Activated naive CD4-positive, alpha-beta T cell treated with anti-CD3 and anti-CD28 coated beads, Interleukin-2, amount 50 U/mL, for 16 hours (primary cell): ENCODE measurements at places on chromosomes 3 and 15.
A peak's percentile ranks its signal among the peaks of the same experiment; 100 is the strongest.

GRCh38 chr3:142925140-142925539 lies 36.3 kb upstream of the PCOLCE2 start:
- no peak for DNase-seq

DNA sequence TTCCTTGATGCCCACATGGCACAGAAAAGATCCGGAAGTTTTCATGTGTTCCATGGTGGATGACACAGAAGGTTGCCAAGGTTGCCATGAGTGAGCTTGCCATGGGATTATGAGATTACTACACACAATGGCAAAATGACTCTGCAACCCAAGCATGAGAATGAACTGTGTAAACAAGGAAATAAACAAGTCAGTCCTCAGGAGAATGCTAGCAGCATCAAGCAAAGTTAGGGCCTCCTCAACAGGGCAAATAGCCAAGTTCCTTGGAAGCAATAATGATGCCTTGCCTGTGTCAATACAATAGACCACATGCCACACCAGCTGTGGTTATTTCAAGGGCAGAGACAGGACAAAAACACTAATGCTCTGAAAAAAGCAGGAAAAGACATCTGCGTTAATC lies 41.8 kb downstream of the AQR start:
- DNase-seq: no peak

- DNase-seq: no peak
Measured at GRCh38 chr3:100631236-100631635, 21.8 kb downstream of the ADGRG7 start.

DNA sequence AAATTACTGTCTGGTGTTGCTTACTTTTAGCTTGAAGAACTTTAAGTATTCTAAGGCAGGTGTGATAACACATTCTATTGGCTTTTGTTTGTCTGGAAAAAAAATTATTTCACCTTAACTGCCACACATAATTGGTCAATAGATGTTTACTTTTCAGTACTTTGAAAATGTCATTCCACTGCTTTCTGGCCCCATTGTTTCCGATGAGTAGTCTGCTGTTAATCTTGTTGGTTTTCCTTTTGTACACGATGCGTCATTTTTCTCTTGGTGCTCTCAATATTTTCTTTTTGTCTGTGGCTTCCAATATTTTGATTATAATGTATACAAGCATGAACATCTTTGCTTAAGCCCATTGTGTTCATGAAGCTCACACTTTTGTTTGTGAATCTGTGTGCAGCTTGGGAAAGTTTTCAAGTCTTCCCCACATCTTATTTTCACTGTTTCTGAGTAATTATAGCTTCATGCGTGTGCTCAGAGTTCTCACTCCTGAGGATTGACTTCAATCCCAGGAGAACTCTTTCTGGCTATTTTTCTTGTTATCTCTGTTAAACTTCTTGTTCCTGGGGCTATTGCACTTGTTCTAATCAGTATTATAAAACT lies 664.7 kb downstream of the IGSF11 start:
- no peak for DNase-seq

DNA sequence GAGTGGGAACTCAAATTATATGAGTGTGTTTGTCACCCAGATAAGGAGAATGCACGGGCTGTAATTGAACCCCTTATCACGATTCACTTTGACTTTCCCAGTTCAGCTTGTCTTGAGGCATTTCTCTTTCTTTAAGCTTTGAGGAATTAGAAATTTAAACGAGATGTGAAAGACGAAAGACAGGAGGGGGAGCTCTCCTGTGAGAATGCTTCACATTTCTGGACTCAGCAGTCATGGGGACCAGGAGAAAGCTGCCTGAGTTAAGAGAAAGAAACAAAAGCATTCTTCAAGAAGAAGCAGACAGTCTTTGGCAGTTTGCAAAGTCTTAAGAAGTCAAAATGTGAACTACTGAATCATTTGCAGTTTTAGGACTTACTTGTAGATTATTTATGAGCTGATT lies 205.6 kb downstream of the NECTIN3 start:
- no peak for DNase-seq

DNA sequence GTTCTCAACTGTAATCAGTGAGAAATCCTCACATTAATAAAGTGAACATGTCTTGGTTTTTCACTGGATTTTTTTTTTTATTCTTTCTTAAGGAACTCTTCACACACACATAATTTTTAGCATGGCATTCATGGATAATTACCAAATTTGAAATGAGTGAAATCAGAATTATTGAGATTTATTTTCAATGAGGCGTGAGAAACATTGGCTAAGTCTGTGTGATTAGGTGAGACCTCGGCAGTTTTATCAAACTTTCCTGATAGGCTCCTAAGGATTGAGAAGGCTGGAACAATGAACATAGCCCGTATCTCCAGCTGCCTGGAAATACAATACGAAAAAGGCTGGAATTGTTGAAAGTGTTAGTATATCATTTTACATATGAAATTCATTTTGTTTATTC lies 35.5 kb downstream of the MDFIC2 start:
- DNase-seq: no peak

DNA sequence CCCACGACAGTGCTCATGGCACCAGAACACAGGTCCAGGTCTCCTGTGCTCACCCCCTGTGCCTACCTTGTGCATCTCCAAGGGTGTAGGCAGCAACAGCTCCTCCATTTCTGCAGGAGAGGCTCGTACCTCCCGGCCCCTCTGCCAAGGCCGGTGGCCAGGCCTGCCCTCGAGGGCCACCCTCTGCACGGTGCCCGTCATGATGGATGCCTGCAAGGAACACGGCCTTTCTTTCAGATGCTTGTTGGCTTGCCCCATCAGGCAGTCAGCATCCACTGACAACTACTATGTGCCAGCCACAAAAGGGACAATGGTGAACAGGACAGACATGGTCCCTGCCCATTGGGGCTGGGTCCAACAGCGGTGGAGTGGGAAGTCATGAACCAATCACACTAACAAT lies 43.8 kb downstream of the GRIP2 start:
- no peak for DNase-seq

GRCh38 chr3:143040261-143040879 lies 39.0 kb downstream of the U2SURP start:
- DNase-seq: no peak

- no peak for DNase-seq
Measured at GRCh38 chr15:57973534-57973933, 92.0 kb downstream of the ALDH1A2 start.

DNA sequence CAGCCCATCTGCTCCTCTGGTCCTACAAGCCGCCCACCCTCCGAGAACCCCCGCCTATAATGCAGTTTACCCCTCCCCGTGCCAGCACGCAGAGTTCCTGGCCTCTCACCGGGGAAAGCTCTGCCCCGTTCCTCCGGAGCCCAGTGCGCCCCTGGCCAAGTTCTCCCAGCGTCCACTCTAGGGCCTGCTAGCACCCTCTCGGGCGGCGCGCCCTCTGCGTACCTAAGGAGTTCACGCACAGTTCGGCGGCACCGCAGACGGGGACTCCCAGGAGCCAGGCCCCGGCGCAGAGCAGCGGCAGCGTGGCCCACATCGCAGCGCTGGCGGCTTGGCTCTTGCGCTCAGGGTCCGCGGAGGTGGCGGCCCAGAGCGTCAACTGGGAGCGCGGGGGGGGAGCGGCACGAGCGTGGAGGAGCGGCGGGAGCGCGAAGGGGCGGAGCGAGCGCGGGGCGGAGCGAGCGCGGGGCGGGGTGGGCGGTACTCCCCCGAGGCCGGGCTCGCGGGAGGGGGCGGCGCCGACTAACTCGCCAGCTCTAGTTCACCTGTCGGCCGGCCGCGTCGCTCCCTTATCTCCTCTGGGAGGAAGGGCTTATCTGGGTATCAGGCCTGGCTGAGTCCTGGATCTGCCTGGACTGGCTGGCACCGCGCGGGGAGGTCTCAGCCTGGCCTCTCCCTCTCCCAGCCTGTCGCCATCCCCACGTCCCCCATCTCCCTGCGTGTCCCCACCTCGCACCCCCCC lies at the start of gene CTSH:
Gene CTSH (minus strand): TSS at position 378 of the 739 bp plus-strand sequence. CDS start 65 bp downstream, at position 313.
- peak; percentile 68 for DNase-seq

GRCh38 chr3:61347981-61348380 lies 96.7 kb upstream of the FHIT start:
- no peak for DNase-seq
